Kasumi-1 (cell line): ENCODE measurements at places on chromosomes 1 and 21.

DNA sequence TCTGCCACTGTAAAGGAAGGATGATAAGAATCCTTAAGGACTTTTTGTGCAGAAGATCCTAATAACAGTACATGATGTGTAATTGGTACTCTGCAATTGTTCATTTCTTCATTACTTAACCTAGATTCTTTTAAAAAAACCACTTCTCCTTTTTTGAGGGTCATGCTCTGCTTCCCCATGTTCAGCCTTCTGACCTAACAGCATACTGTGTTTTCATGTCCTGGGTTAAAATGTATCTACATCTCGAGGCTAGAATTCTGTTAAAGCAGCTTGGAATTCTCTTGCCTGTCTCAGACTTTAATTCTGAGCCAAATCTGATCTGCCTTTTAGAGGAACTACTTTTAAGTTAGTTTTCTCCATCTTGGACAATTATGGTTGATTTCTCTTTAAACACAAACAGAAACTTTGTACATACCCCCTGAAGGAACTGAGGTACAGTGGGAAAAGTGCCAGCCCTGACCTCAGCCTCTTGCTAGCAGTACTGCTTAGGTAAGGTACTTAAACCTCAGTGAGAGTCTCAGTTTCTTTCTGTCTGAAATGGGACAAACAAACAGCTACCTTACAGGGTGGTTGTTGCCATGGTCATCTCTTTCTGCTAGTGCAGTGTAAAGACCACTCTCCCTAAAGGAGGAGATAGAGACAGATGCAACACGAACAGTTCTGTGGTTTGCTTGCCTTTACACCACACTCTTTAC is 103.2 kb upstream of the DYNLT5 start:
- peak; percentile 78 for DNase-seq

DNA sequence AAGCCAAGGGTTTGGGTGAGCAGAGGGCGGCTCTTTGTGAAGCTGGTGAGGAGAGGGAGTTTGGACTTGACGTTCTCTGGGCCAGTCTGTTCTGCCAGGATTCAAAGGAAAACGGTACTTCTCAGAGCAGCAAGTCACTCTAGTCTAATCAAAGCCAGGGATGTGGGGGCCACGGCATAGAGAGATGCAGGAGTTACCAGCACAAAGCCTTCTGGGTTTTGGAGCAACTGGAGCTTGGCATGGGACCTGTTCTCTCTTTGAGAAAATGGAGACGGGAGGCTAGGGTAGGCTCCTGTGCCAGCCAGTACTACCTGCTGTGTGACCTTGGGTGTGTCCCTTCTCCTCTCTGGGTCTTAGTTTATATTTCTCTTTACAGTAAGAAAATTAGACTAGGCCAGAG is 2.1 kb downstream of the TXLNA start:
- DNase-seq, result no peak

GRCh38 chr1:30598571-30599114 is 124.7 kb downstream of the MATN1 start:
- DNase-seq, result no peak

- no peak for DNase-seq
Measured at GRCh38 chr1:6059866-6060265, 14.2 kb downstream of the KCNAB2 start.

DNA sequence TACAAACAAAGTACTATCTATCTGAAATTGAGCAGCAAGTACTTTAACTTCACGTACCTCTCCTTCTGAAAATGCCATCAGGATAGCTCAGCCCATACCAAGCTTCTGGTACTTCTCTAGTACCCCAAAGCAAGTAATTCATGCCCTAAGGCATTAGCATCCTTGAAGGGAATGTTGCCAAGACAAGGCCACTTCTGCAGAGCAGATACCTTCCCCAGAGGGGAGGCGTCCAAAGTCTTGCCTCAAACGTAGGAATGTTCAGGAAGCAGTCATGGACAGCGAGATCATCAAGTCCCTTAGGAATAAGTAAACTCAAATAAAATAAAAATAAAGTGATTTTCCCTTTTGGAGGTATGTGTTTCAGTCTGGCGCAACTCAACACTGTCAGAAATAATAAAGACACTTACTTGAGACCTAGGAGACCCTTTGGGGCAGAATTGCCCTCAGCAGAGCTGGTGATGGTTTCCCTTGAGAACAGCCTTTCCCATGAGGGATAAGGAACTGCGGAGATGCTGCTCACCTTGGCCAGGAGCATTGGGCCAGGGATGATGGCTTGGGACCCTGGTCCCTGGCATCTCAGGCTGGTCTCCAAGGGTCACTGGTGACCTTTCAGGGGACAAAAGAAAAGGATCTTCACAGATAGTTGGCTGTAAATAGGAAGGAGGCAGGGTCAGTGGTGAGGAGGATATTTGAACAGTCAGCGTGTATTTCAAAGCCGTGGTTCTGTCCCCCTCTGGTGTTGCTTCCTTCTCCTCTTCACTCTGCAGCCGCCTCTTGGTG is 522.9 kb downstream of the KIF26B start:
- DNase-seq, result no peak

- peak; percentile 68 for DNase-seq
Measured at GRCh38 chr21:35933466-35933865, 126.9 kb downstream of the SETD4 start.

DNA sequence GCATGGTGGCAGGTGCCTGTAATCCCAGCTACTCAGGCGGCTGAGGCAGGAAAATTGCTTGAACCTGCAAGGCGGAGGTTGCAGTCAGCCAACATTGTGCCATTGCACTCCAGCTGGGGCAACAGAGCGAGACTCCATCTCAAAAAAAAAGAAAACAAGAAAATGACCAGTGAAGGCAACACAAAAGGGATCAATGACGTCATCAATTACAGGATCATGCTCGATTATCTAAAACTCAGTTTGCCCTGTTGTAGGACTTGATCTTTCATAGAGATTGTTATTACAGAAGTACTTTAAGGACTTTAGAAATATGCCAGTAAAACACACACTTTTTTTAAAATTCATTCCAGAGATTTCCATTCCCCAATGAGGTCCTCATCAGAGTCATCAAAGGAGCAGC is 147.8 kb downstream of the ETS2 start:
- DNase-seq, result no peak

DNA sequence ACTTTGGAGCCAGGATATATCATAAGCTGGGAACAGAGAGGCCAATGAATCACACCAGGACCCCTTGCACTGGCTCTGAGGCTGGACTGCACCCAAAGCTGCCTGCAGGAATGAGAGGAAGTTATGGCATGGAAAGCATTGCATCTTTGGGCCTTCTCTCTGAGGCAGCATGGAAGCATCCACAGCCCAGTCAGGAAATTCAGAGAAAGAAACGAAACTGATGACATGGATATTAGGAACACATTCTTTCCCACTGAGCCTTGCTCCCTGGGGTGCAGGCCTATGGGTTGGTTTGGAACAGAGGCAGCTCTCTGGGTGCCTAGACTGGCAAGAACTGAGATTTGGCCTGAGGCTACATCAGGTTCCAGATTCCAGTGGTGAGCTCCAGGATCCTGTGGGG is 98.6 kb downstream of the NGF start:
- DNase-seq, result no peak

GRCh38 chr1:207026104-207026534 is 6.4 kb downstream of the C1orf116 start:
- DNase-seq, result no peak

- no peak for DNase-seq
Measured at GRCh38 chr1:60160141-60160540, 86.6 kb upstream of the C1orf87 start.

GRCh38 chr21:44874497-44875315 is 1.2 kb upstream of the PTTG1IP start:
- DNase-seq, result peak; percentile 51

DNA sequence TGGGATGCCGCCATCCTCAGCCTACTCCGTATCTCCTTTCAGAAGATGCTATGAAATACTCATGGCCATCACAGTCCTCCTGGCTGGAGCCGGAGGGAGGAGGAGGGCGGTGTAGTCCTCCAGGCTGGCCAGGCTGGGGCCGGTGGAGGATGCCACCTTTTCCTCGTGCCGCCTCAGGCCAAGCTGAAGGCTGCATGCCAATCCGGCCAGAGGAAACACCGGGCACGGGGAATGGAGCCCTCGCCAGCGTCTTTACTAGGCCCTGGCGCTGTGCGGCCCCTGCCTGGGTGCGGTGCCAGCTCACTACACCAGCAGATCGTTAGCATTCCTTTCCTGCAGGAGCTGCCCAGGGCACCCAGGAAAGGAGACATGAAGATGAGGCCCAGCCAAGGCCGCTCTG is 70.1 kb downstream of the CASZ1 start:
- DNase-seq, result no peak

DNA sequence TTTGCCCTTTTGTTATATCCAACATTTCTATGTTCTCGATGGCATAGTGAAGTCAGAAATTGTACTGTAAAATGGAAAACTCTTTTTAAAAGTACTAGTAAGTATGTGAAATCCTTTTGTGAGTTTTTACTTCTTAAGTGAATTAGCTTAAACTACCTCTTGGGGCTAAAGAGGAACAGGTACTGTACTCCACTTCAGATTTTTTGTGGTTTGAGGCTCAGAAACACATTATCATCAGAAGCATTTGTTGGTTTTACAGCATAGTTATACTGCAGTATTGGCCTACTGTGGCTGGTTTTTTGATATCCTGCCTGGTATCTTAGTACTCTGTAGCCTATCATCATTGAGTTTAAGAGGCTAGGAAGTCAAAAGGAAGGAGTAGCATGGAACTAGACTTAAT is 117.2 kb downstream of the NRDC start:
- DNase-seq, result no peak

DNA sequence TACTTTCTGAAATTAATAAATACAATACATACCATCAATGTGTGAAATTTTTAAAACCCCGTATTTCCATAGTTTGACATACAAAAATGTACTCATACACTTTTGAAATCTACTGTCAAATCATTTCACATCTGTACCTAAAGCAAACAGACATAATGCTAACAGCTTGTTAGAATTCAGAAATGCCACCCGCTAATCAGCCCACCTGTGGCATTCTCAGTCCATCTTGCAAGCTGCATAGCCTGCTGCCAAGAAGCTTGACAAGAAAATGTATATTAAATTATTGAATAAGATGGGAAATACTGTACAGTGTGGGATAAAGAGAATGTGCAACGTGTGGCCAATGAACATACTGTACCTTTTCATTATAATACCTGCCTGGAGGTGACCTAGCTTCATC is 55.1 kb downstream of the ZBTB18 start:
- DNase-seq, result no peak

- no peak for DNase-seq
Measured at GRCh38 chr1:82704393-82704792, 903.7 kb downstream of the ADGRL2 start.

DNA sequence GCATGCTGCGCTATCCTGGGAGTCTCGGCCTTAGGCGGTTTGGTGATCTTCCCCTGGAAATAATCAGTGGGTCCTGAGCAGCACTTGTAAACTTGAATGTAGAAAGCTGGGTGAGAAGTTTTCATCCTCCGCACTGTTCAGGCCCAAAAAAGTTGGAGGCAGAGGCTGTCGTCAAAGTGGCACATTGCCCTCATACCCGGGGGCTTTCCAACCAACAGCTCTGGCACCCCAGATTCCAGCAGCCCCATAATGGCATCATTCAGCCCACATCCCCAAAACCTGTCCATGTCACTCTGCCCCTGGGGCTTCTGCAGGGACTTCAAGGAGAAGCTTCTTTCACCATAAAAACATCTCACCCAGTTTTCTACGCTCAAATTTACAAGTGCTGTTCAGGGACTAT is 59.3 kb downstream of the TOR1AIP2 start:
- no peak for DNase-seq

DNA sequence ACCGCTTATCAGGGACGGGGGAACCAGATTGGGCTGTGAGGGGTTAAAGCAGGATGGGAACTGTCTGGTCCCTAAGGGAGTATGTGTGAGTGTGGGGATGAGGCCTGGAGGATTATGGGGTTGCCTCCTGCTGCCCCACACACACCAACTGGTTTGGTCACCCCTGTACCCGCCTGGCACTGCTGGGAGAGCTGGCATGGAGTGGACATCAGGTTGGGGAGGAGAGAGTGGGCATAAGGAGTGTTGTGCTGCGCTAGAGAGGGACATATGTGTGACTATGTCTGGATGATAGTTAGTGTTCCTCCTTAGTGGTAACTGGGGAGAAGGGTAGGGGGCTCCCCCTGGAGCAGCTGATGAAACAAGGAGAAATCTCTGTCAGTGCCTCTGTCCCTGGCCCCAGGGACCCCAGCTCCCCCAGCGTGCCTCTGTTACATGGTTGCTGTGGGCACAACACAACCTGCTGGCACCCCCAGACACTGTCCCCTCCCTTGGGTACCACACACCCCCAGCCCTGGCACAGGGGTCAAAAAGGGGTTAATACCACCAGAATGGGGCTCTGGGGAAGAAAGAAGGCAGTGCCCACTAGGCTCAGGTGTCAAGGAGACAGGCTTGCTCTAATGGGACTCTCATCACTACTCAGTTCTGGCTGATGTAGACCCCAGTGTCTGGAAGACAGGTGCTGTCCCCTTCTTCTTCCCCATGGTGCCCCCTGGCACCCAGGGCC is 1.9 kb downstream of the ZBTB7B start:
- no peak for DNase-seq

DNA sequence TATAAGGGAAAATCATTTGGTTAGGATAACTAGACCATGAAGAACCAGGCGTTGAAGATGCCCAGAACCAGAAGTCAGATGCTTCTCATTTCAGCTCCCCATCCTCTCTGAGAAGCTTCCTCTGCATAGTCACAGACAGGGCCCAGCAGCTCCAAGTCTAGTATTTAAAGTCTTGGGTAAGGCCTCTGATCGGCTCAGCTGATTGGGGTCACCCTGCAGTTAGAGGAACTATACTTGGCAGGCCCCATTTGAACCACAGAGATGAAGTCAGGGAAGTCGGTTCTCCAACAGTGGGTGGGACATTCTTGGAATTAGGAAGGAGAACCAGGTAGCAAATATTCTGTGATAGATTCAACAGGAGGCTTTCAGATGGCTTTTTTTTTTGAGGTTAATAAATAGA is 48.3 kb downstream of the SLC22A15 start:
- no peak for DNase-seq

GRCh38 chr1:61825393-61825792 is 83.1 kb downstream of the PATJ start:
- no peak for DNase-seq

DNA sequence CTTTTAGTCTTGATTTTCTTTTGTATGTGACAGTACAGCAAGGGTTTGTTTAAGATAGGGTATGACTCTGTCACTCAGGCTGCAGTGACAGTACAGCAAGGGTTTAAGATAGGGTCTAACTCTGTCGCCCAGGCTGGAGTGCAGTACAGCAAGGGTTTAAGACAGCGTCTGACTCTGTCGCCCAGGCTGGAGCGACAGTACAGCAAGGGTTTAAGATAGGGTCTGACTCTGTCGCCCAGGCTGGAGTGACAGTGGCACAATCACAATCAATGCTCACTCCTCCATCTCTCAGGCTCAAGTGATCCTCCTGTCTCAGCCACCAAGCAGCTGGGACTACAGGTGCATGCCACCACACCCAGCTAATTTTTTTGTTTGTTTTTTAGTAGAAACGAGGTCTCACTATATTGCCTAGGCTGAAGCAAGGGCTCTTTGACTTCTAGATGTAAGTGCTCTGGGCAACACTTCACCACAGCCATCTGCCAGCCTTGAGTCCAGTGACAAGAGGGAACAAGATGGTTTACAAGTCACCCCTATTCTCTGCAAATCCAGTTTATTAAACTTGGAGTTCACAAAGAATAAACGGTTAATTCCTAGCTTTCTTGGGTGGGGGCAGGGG is 965 bp upstream of the SH2D5 start:
- no peak for DNase-seq

GRCh38 chr1:186896211-186896610 is 67.5 kb downstream of the PLA2G4A start:
- no peak for DNase-seq
